Activated CD8-positive, alpha-beta memory T cell treated with anti-CD3 and anti-CD28 coated beads, Interleukin-2, amount 10 ng/mL, durations not matched to agents 7 days and 5 days (primary cell): ENCODE measurements at places on chromosomes 12 and 14. TPM values are rescaled to one million over a fixed set of nuclear protein-coding genes. Genes with fewer than 3 reads are reported as not detected.

DNA sequence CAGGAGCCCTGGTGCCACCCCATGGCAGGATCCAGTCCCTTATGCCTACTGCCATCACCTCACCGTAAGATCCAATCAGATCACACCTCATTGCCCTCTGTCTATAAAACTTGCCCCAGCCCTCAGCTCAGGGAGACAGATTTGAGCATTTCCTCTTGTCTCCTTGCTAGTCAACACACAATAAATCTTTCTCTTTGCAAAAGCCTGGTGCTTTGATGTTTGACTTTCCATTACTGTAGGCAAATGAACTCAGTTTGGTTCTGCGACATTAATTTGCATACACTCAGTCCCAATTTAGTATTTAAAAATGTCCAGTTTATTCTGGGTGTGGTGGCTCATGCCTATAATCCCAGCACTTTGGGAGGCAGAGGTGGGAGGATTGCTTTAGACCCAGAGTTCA is 188.4 kb downstream of the AEBP2 start:
- H3K27me3 ChIP-seq, result no peaks in the 10 kb centered on the region
- no peak for DNase-seq
- H3K27ac ChIP-seq, result no peak overlapping the region
- no peaks in the 10 kb centered on the region for H3K36me3 ChIP-seq
- H3K4me1 ChIP-seq, result no peaks in the 10 kb centered on the region
- no peak overlapping the region for H3K4me3 ChIP-seq

GRCh38 chr12:84270470-84271140 is 642.0 kb downstream of the SLC6A15 start:
- no peaks in the 10 kb centered on the region for H3K4me1 ChIP-seq
- DNase-seq, result no peak
- H3K27me3 ChIP-seq, result no peaks in the 10 kb centered on the region

GRCh38 chr14:104845033-104845666 is 19.9 kb upstream of the CEP170B start:
- no peak overlapping the region for H3K27ac ChIP-seq
- H3K4me3 ChIP-seq, result no peak overlapping the region
- no peaks in the 10 kb centered on the region for H3K4me1 ChIP-seq
- DNase-seq, result no peak
- H3K27me3 ChIP-seq, result peaks cover 61% of the 10 kb centered on the region

- no peak overlapping the region for H3K4me3 ChIP-seq
- H3K36me3 ChIP-seq, result no peaks in the 10 kb centered on the region
- DNase-seq, result peak; percentile 78
These were observed 659.5 kb downstream of the TMEM121 start for GRCh38 chr14:106185837-106186233.

IGF1 gene
- 2.5 TPM for total RNA-seq

KCNH3 gene
- total RNA-seq, result 1.2 TPM

CMA1 gene
- not detected for total RNA-seq

CLEC2D gene
- total RNA-seq, result 385 TPM
